ENCODE measurements at places on chromosomes 12 and 14.
A peak's percentile ranks its signal among the peaks of the same experiment; 100 is the strongest.

DNA sequence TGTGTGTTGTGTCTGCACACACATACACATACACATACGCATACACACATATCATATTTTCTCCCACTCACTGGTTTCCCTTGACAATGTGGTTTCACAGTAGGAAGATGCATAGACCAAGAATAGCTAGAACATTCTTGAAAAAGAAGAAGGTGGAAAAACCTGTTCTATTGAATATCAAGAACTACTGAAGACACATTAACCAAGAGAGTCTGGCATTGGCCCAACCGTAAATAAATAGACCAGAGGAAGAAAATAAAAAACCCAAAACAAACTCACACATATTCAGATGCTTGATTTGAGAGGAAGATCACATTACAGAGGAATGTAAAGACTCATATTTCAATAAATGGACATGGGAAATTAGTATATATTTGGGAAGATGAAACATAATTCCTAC, 311.3 kb downstream of the FOXG1 start:
- DNase-seq: no peak

DNA sequence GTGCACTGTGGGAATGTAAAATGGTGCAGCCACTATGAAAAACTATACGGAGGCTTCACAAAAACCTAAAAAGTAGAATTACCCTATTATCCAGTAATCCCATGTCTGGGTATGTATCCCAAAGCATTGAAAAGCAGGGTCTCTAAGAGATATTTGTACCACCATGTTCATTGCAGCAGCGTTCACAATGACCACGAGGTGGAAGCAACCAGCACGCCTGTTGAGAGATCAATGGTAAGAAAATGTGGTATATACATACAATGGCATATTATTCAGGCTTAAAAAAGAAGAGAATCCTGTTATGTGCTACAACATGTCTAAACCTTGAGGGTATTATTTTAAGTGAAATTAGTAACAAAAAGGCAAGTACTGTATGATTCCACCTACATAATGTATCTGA, 910 bp upstream of the NOPCHAP1 start:
- no peak for DNase-seq

DNA sequence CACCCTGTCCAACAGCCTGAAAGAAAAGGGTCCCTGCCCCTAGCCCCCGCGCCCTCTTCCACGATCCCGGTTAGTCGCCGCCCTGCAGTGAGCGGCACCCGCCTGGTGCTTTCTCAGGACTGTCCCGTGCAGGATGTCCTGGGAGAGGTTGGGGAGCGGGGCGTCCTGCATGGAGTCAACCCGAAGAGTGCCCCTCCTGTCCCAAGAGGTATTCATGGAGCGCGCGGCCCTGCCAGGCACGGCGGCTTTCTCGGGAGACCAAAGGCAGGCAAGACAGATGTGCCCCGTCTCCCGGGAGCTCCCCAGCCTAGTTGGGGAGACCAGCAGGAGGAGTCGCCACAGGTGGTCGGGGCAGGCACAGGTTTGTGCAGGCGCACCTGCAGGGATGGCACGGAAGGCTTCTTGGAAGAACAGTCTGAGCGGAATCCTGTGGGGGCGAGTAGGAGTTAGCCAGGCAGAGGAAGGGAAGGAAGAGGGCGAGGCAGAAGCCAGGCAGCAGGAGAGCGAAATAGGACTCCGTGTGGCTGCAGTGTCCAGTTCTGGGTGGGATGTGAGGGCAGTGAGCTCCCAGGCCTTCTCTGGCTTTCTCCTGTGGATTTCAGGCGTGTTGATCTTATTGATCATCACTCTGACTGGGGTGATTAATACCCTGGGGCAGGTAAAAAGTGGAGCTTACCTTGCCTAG, 723 bp downstream of the SIVA1 start:
- peak; percentile 12 for DNase-seq

DNA sequence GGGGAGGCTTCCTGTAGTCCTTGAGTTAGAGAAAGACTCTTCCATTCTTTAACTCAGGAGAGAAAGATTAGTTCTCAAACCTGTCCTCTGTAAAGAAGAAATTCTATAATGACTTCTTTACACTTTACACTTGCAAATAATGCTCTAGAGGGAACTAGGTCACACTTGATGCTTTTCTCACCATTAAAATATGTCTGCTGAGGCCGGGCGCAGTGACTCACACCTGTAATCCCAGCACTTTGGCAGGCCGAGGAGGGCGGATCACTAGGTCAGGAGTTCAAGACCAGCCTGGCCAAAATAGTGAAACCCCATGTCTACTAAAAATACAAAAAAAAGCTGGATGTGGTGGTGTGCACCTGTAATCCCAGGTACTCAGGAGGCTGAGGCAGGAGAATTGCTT, 6.3 kb downstream of the NTN4 start:
- DNase-seq: no peak

- no peak for DNase-seq
Measured at GRCh38 chr14:100712490-100712889, 14.2 kb upstream of the DLK1 start.

GRCh38 chr14:94180655-94181271, 6.6 kb downstream of the PPP4R4 start:
- peak; percentile 26 for DNase-seq

GRCh38 chr14:75279153-75279762, 630 bp downstream of the FOS start:
- DNase-seq: peak; percentile 56

GRCh38 chr14:33352821-33353220, 414.1 kb downstream of the NPAS3 start:
- no peak for DNase-seq

DNA sequence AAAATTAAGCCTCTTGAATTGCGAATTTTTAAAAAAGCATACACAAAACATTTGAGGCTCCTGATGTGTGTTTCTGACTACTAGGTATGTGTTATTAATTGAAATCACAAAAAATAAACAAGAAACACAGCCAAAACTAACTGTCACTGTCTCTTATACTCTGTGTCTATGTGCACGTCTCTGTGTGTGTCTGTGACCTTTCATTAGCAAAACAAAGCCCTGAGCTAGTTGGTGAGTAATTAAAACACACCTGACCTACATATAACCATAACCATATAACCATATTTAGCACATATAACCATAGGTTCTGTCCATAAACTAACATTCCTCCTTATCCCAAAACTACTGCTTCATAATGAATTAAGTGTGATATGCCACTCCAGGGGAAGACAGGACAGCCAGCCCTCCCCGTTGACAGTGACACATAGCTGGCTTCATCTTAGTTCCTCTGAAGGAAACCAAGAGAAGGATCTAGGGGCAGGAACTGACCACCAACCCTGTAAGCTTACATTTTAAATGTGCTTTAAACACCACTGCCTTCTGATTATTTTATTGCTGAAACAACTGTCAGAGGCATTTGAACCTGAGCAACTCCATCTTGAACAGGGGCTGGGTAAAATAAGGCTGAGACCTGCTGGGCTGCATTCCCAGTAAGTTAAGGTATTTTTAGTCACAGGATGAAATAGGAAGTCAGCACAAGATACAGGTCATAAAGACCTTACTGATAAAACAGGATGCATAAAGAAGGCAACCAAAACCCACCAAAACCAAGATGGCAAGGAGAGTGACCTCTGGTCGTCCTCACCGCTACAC, 106.7 kb downstream of the PPP2R5E start:
- no peak for DNase-seq

DNA sequence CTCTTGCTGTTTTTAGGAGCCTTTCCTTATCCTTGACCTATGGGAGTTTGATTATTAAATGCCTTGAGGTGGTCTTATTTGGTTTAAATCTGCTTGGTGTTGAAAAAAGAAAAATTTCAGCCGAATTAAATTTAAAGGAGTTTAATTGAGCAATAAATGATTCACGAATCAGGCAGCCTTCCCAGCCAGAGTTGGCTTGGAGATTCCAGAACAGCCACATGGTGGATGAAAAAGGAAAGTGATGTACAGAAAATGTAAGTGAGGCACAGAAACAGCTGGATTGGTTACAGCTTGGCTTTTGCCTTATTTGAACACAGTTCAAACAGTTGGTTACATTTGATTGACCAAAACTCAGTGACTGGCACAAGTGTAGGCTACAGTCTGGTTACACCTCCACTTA, 69.7 kb downstream of the WASHC3 start:
- no peak for DNase-seq

DNA sequence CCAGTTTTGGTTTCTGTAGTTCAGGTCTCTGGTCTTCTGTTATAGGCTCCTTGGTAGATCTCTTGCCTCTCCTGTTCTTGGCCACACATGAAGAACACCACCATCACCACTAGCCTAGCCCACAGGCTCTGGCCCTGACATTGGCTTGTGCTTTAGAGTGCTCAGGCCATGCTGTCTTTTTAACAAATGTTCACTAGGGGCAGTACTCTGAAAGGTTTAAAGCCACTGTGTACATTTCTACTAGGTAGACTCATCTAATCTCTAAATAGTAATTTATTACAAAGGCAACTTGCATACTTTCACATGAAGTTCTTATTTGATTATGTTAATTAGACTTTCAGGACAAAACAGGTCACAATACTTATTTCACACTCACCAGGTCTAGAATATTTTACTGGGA, 38.3 kb downstream of the PDE6H start:
- no peak for DNase-seq

- no peak for DNase-seq
Measured at GRCh38 chr12:122951406-122951805, 14.9 kb downstream of the ABCB9 start.

DNA sequence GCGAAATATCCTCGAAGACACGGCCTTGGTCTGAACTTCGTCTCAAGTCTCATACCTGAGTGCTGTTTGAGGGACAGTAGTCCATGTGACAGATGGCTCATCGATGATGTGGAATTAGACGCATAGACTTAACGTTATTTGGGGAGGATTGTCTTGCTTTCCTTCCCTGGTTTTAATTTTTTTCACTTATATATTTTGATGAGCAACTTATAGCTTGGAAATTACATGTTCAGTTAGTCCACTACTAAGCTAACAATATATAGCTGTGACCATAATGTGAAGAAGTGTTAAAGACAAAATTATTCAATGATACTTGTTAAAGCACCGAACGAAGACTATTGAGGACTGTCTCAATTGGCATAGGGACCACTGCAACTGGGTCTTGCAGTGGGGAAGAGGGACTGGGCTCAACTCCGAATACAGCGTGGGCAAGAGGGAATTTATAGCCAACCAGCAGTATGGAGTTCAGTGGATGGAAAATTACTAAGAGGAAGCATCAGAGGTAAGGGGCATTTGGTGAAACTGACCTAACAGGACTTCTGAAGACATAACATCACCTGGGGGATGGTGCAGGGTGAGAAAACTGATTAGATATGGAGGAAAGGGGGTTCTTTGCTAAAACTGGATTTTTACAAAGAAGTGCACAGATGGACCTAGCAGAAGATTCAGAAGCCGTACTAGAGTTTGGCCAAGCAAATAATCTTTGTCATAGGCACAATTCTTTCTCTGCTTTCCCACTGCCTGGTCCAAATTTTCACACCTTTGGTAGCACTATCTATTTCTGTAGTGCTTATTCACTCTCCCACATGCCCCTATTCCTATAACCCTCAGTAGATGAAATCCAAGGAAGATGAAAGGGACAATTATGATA, 910 bp upstream of the TM7SF3 start:
- DNase-seq: no peak

DNA sequence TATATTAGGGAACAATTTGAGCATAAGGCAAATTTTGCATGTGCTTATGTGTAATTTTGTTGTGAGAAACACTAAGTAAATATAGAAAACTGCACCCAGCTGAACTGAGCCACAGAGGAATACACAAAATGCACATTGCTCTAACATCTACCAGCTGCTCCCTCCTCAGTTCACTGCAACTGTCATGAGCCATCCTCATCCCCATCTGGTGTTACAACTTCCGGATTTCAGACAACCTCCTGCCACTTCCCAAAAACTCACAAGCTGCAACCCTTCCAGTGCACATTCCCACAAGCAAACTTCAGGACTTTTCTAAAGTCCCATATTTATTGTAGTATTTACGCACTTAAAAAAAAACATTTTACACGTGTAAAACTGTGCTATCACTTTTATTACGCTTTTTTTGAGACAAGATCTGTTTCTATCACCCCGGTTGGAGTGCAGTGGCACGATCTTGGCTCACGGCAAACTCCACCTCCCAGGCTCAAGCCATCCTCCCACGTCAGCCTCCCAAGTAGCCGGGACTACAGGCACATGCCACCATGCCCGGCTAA, 169.1 kb upstream of the TBX3 start:
- DNase-seq: no peak

GRCh38 chr14:102140027-102140749, 491 bp downstream of the WDR20 start:
- DNase-seq: peak; percentile 47

- no peak for DNase-seq
Measured at GRCh38 chr14:76644855-76645518, 116.3 kb upstream of the VASH1 start.

DNA sequence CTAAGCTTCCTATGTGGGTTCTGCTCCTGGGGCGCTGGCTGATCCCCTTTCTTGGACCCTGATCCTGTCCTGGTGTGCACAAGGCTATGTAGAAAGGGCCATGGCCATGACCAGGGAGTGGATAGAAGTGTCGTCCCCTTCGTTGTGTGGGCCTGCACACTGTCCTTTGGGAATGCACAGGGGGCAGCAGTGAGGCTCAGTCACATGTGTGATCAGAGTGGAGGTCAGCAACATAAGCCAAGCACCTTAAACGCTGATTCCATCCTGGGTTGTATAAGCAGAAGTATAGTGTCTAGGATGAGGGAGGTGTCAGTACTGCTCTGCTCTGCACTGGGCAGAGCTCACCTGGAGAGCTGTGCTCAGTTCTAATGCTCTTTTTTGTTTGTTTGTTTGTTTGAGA, 48.4 kb downstream of the ESRRB start:
- no peak for DNase-seq

DNA sequence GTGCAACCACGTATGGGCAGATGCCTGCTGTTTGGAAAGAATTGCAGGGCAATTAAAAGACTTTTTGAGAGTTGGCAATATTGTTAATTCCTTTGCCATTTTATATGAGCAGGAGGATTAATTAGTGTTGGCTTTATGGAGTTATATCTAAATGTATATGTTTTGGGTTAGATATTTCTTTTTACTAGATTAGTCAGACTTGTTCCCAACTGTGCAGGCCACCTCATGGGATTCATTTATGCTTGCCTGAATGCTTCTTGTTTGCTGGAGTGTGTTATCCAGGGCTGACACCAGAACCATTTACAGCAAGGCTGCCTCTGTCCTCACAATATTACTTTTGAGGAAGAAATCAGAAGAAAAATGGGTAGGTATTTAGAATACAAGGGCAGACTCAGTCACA, 192.5 kb downstream of the KTN1 start:
- no peak for DNase-seq

- DNase-seq: no peak
Measured at GRCh38 chr14:90344331-90345238, 12.8 kb upstream of the NRDE2 start.

GRCh38 chr14:101591121-101591520, 29.8 kb downstream of the DIO3 start:
- no peak for DNase-seq

GRCh38 chr14:98919434-98919833, 352.6 kb downstream of the BCL11B start:
- no peak for DNase-seq

All from CD4-positive, alpha-beta T cell treated with Interleukin-6 for 4 hours (primary cell).